ENCODE measurements at places on chromosomes 16 and 17.

DNA sequence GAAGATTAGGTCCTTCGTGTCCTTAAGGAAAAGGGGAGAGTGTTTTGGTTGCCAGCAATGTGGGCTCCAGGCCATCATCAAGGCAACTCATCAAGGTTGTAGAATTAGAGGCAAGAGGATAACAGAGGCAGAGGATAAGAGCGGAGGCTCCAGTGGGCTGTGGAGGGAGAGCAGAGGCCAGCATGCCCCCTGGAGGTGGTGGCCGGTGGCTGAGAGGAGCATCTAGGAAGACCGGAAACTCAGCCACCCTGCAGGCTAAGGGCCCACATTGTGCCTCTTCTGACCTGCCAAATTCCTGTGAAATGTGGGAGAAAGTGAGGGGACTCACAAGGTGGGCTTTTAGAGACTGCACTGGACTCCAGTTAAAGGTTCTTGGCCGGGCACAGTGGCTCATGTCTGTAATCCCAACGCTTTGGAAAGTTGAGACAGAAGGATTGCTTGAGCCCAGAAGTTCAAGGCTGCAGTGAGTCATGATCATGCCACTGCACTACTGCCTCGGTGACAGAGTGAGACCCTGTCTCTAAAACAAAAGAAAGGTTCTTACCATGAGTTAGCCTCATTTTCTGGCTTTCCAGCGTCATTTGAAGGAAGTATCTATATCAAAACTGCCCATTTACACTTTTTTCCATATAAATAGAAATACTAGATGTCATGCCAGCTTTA, 62.7 kb upstream of the ADORA2B start:
- no peak for DNase-seq

GRCh38 chr16:51522902-51523301, 371.8 kb upstream of the SALL1 start:
- no peak for DNase-seq

GRCh38 chr17:31811101-31811500, 47.9 kb downstream of the COPRS start:
- peak; percentile 16 for DNase-seq

- DNase-seq = peak; percentile 16
These were observed 35.2 kb downstream of the USP7 start for GRCh38 chr16:8928467-8928957.

DNA sequence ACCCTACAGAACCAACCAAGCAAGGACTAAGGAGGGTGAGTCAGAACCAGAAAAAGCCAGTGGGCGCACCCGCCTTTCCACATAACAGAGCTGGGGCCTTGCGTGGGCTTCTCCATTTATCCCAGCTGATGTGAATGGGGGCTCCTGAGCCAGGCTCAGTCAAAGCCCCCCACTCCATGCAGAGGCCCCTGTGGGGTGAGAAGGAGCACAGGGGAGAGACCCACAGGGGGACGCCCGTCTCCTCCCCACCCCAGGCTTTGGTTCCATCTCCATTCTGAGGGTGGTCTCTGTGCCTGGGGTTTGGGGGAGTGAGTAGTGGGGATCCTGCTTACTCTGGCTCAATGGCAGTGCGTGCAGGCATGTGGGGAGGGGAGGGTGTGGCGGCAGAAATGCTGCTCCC, 210.1 kb upstream of the TNRC6C start:
- DNase-seq = no peak

- DNase-seq = peak; percentile 65
These were observed 75.2 kb upstream of the DHX40 start for GRCh38 chr17:59490216-59490615.

- DNase-seq = no peak
These were observed 22.0 kb downstream of the WSB1 start for GRCh38 chr17:27315796-27316465.

Data from muscle of arm (tissue), 14 donors.